ENCODE measurements at places on chromosomes 5 and 9. TPM values are rescaled to one million over a fixed set of nuclear protein-coding genes. Genes with fewer than 3 reads are reported as not detected.

GRCh38 chr5:133220851-133221674 lies 169.2 kb downstream of the HSPA4 start:
- peaks cover 2% of the 10 kb centered on the region for H3K4me1 ChIP-seq
- no peak overlapping the region for H3K27ac ChIP-seq
- no peaks in the 10 kb centered on the region for H3K27me3 ChIP-seq
- no peak overlapping the region for H3K4me3 ChIP-seq
- no peak for DNase-seq

- no peak overlapping the region for H3K27ac ChIP-seq
- no peaks in the 10 kb centered on the region for H3K4me1 ChIP-seq
- no peaks in the 10 kb centered on the region for H3K27me3 ChIP-seq
- no peak overlapping the region for H3K4me3 ChIP-seq
Measured at GRCh38 chr5:150847334-150847695, 994 bp downstream of the IRGM start.

- no peak for DNase-seq
- H3K27me3 ChIP-seq, result no peaks in the 10 kb centered on the region
- H3K36me3 ChIP-seq, result no peaks in the 10 kb centered on the region
- no peak overlapping the region for H3K4me3 ChIP-seq
- no peaks in the 10 kb centered on the region for H3K4me1 ChIP-seq
- H3K27ac ChIP-seq, result no peak overlapping the region
Measured at GRCh38 chr9:114146735-114147134, 8.6 kb upstream of the COL27A1 start.

Gene ECSCR
- total RNA-seq, result 2.2 TPM

Gene RETREG1
- 49.9 TPM for total RNA-seq

DNA sequence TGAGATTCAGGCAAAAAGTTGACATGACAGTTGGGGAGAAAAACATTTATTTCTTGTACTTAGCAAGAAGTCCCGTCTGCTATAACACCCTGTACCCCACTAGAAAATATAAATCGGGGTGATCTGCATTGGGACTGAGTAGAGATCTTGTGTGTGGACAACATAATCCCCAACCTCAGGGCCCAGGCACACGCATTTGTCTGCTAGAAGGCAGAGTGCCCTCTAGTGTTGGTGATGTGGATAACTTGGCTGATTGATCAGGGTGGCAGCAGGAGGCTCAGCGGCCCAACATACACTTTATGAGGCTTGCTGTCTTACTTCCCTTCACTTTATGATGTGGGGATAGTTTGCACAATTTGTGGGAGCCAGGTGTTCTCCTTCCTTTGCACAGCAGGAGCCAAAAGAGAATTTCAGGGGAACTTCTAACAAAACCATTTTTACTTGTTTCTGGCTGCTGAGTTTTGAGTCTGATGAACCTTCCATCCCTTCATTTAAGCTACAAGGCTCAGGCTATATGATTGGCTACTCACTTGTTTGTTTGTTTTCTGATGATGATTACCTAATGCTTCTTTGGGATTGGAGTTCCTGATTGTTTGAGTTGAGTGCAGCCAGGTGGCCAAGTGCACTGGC lies 263.2 kb downstream of the DMAC1 start:
- H3K4me1 ChIP-seq, result no peaks in the 10 kb centered on the region
- H3K27me3 ChIP-seq, result no peaks in the 10 kb centered on the region
- no peaks in the 10 kb centered on the region for H3K36me3 ChIP-seq
- H3K27ac ChIP-seq, result no peak overlapping the region
- DNase-seq, result peak; percentile 69
- no peak overlapping the region for H3K4me3 ChIP-seq

Gene TMEM171
- total RNA-seq, result 121 TPM

Gene PFN3
- not detected for total RNA-seq

- H3K4me1 ChIP-seq, result peaks cover 21% of the 10 kb centered on the region
- peak overlapping the region; percentile 96 for H3K27ac ChIP-seq
- no peaks in the 10 kb centered on the region for H3K27me3 ChIP-seq
- H3K4me3 ChIP-seq, result peak overlapping the region; percentile 83
Measured at GRCh38 chr9:127980060-127980705, 606 bp downstream of the EEIG1 start.

GRCh38 chr9:121860744-121861143 lies 209.3 kb downstream of the DAB2IP start:
- H3K27me3 ChIP-seq, result no peaks in the 10 kb centered on the region
- H3K4me1 ChIP-seq, result no peaks in the 10 kb centered on the region
- no peak overlapping the region for H3K4me3 ChIP-seq

Gene FBP1
- total RNA-seq, result 51.4 TPM

DNA sequence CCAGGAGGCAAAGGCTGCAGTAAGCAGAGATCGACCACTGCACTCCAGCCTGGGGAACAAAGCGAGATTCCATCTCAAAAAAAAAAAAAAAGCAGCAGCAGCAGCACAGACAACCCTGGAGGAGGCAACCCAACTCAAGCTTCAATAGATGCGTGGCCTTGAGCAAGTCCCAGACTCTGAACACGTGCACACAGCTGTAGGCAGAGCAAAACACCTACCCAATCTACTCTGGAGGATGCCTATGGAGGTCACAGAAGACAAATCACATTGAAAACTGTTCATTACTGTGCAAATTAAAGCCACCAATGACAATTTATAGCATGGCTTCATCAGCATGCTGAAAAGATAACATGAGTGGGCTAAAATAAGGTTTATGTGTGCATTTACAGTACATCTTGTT lies 7.2 kb downstream of the TLE1 start:
- H3K4me3 ChIP-seq, result no peak overlapping the region
- H3K36me3 ChIP-seq, result no peaks in the 10 kb centered on the region
- peaks cover 9% of the 10 kb centered on the region for H3K4me1 ChIP-seq
- no peaks in the 10 kb centered on the region for H3K27me3 ChIP-seq

DNA sequence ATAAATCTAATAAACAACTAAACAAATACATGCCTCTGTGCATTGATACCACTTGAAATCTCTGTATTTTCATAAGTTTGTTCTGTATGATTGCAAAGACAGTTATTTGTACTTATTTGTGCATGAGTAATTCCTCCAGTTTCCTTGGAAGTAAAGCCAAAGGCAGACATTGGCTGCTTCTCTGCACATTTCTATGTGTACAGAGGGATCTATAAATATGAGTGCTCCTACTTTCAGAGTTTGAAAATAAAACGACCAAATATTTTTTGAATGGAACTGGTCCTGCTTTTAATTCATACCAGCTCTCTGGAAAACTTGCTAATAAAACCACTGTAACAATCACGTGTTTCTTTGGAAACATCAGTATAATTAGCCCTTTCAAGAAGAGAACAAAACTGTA lies 306.5 kb downstream of the MAN2A1 start:
- H3K4me3 ChIP-seq, result no peak overlapping the region
- no peaks in the 10 kb centered on the region for H3K27me3 ChIP-seq
- no peaks in the 10 kb centered on the region for H3K36me3 ChIP-seq

DNA sequence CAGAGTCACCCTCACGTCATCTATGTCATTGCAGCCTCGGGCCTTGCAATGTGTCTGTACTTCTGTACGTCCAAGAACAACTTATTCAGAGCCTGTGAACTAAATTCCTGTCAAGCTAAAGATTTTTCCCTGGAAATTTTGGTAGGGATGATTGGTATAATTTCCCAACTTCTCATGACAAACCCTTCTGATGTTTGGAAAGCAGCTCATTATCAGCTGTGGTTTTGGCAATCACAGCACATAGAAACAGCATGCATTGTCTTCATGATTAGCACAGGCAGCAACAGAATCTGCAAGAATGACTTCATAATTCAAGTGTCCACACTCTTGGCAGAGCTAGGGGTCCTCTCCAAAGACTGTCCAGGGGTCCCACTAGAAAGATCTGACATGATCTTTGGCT lies 49.5 kb downstream of the APBA1 start:
- no peak for DNase-seq
- no peaks in the 10 kb centered on the region for H3K36me3 ChIP-seq
- no peaks in the 10 kb centered on the region for H3K4me1 ChIP-seq
- no peaks in the 10 kb centered on the region for H3K27me3 ChIP-seq
- no peak overlapping the region for H3K4me3 ChIP-seq
- no peak overlapping the region for H3K27ac ChIP-seq

GRCh38 chr9:28779243-28779642 lies 1206.0 kb upstream of the C9orf72 start:
- H3K4me1 ChIP-seq, result no peaks in the 10 kb centered on the region
- DNase-seq, result no peak
- H3K27ac ChIP-seq, result no peak overlapping the region
- no peaks in the 10 kb centered on the region for H3K36me3 ChIP-seq
- no peaks in the 10 kb centered on the region for H3K27me3 ChIP-seq

- no peak overlapping the region for H3K27ac ChIP-seq
- H3K4me1 ChIP-seq, result no peaks in the 10 kb centered on the region
- H3K36me3 ChIP-seq, result no peaks in the 10 kb centered on the region
- no peaks in the 10 kb centered on the region for H3K27me3 ChIP-seq
- no peak overlapping the region for H3K4me3 ChIP-seq
Measured at GRCh38 chr9:94017939-94018531, 62.9 kb upstream of the BARX1 start.

GRCh38 chr5:1799110-1799601 lies 481 bp downstream of the MRPL36 start:
- no peaks in the 10 kb centered on the region for H3K36me3 ChIP-seq
- peaks cover 4% of the 10 kb centered on the region for H3K4me1 ChIP-seq
- H3K27me3 ChIP-seq, result no peaks in the 10 kb centered on the region

Gene RPL12
- 916 TPM for total RNA-seq
